ENCODE measurements at places on chromosomes 7 and 10. TPM values are rescaled to one million over a fixed set of nuclear protein-coding genes. Genes with fewer than 3 reads are reported as not detected.

The FKBP9 gene
- total RNA-seq, result 78.0 TPM

The CACUL1 gene
- total RNA-seq, result 47.4 TPM

The RAPGEF5 gene
- total RNA-seq, result 6.0 TPM

The CTAGE8 gene
- 0.72 TPM for total RNA-seq
